Stimulated activated CD8-positive, alpha-beta memory T cell treated with anti-CD3 and anti-CD28 coated beads, Interleukin-15, amount 100 ng/mL, for 4 hours (primary cell): ENCODE measurements at places on chromosomes 2 and 18.

DNA sequence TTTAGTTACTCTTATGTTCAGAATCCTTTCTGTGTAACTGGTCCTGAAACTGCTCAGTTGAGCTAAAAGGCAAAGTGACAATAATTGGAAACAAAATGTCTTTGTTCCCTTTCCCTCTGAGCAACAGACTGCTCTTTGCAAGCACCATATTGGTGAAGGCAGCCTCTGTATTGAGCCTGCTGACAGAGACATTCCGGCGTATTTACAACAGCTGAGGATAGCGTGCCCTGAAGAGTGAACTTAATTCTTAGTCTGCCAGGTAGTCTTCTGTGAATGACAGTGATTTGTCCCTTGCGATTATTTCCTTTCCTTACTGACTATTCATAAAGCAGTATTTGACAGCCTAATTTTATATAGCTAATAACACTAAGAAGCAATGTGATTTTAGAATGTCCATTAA, 239.1 kb downstream of the CPS1 start:
- DNase-seq, result no peak

- no peak for DNase-seq
Observed at GRCh38 chr18:36780748-36781147, 48.1 kb downstream of the TPGS2 start.

DNA sequence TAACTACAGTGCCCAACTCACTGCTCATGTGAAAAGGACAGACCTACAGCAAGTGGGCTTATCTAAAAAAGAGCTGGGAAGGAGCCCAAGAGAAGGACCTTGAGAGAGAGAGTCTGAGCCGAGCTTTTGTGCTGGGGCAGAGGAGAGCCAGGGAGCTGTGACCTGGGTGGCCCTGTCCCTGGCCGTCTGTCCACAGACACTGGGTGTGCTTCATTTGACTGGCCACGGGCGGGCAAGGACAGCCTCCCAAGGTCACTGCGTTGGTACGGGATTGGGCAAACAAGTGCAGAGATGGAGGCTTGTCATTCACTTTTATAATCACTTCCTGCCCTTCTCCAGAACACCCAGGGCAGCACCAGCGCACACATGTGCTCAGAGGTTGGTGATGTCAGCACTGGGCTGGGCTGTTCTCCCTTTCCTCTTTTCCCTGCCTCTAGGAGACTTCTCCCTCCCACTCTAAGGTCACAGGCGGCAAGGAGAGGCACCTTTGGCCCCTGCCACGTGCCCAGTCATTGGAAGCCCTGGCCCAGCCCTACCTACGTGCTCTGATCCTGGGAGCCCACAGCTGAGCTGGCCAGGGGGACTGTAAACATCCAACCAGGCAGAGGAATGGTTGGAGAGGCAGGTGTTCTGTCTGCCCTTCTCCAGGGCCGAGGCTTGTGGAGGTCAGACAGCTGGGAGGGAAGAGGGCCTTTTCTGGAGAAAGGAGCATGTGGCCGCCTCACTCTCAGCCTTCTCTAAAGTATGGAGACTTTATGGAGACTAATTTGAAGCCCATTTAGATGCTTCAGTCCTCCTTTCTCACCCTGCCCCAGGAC, 6.4 kb upstream of the PSD4 start:
- no peak for DNase-seq

DNA sequence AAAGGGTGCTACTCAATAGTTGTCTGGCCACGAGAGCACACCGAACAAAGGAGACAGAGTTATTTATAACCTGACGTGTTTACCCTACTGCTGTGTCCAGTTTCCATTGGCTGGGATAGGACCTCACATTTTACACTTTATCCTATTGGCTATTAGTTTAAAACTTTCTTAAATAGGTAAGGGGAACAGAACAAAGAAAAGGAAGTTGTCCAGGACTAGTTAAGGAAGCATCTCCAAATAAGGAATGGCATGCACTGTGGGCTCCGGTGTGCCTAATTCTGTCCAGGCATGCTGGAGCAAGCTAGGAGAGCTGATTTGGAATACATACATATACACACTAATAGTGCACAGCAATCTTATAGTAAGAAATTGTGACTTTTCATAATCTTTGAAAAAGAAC, 72.2 kb downstream of the CAB39 start:
- DNase-seq, result no peak
